ENCODE measurements at places on chromosomes 5 and 9.

- no peak for DNase-seq
Measured at GRCh38 chr5:178649580-178649979, 22.7 kb upstream of the CLK4 start.

DNA sequence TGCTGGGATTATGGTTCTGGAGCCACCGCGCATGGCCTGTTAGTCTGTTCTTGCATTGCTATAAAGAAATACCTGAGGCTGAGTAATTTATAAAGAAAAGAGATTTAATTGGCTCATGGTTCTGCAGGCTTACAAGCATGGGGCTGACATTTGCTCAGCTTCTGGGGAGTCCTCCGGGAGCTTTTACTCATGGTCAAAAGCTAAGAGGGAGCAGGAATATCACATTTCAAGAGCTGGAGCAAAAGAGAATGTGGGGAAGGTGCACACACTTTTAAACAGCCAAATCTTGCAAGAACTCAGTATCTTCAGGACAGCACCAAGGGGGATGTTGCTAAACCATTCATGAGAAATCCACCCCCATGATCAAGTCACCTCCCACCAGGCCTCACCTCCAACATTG lies 12.1 kb downstream of the JAK2 start:
- no peak for DNase-seq

- DNase-seq = no peak
Measured at GRCh38 chr9:132729235-132729890, 59.1 kb downstream of the GTF3C4 start.

GRCh38 chr9:138118601-138119071 lies 241.1 kb downstream of the CACNA1B start:
- no peak for DNase-seq

DNA sequence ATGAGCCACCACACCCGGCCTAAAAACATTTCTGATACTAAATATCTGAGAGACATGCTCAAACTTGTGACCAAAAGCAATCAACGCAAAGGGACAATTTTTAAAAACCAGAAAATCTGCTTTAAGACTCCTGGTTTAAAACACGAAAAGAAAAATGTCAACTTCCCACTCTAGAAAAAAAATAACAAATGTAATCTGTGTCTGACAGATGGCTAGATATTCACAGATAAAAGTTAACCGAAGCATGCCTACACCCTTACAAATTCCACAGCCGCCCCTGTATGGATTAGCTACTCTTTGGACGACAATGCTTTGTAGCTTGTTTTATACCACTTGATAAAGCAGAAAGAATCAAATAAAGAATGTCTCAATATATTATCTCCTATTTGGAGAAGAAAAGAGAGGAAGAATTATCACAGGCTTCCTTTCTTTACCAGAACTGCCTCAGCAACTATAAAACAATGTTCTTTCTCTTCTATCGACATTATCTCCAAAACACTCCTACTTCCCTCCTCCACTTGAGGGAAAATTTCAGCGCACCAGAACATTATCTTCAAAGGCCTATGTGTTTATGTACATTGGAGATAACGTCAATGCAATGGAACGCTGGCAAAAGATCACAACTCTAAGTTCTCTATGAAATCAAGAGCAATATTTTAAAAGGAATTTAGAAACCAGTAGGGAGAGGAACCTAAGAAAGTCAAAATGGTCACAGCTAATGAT lies 26.2 kb downstream of the CEMIP2 start:
- no peak for DNase-seq

DNA sequence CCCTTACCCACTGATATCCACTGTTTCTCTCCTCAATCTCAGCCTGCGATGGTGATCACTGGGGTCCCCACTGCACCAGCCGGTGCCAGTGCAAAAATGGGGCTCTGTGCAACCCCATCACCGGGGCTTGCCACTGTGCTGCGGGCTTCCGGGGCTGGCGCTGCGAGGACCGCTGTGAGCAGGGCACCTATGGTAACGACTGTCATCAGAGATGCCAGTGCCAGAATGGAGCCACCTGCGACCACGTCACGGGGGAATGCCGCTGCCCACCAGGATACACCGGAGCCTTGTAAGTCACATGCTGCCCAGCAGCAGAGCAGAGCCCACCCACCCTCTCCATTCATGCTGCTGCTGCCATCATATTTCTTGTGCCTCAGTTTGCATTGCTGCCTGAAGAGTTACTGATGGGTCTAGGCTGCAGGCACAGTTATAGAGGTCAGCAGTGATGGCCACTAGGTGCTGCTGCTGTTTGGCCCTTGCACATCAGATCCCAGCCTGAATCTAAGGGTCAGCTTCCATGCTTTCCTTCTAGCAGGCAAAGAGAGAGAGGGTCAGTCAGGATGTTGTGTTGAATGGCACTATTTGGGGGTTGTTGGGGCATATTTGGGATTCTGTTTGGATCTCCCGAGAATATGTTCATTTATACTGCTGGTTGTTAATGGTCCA lies 106.0 kb downstream of the MEGF10 start:
- DNase-seq = no peak

DNA sequence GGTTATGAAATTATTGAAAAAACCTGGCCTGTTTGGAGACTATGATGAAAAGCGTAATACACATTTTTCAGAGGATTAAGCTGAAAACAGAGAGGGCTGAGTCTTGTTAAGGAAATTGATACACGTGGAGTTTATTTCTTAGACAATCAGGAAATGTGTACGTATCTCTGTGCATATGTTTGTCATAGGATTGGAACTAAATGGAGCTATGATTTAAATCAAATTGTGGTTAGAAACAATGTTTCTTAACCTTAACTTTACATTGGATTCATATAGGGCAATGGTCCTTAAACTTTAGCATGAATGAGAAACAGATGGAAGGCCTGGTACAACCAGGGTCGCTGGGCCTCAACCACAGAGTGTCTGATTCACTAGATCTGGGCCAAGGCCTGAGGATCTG lies 451.6 kb downstream of the CDH18 start:
- no peak for DNase-seq

DNA sequence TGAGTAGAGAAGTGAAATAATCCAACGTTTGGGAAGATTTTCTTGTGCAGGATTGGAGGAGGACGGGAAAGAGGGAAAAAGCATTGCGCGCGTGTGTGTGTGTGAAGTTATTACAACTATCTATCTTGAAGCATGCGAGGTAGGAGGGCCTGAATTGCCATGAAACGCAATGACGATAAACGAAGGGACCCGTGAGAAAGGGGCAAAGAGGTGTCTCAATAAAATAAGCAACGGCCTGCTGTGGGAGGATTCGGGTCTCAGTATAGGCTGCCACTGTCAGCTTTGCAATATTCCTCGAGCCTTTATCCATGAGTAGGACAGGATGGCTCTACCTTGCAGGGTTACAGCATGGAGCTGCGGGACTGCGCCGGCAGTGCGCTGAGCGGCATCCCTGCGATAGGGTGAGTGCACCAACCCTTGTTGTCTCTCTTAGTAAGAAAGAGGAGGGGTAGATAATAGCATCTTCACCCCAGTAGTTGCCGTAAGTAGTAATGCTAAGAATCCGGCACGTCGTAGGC lies 631 bp upstream of the RCL1 start:
- DNase-seq = no peak

DNA sequence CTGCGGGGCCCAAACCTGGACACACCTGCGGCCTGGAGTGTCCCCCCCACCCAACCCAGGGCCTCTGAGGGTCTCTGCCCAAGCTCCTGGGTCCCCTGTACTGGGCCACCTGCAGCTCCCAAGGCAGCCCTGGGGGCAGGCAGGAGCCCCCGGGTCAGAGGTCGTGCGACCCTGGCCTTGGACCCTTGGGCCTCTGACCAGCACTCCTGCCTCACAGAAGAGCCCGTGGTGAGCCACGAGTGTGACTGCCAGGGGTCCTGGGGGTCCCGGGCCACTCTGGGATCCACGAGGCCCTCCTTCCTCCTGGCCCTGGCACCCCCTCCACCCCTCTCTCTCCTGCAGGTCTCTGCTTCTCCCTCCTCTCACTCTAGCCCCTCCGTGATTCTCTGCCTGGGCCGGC lies 5.0 kb upstream of the PTGDS start:
- no peak for DNase-seq

Measured in breast epithelium (tissue), 4 donors.